ENCODE measurements at places on chromosomes 7 and 10.

- no peaks in the 10 kb centered on the region for H3K36me3 ChIP-seq
- peak overlapping the region; percentile 73 for H3K4me3 ChIP-seq
- no peaks in the 10 kb centered on the region for H3K27me3 ChIP-seq
- H3K27ac ChIP-seq = no peak overlapping the region
These were observed 517 bp downstream of the ITGB1 start for GRCh38 chr10:32957341-32958084.

DNA sequence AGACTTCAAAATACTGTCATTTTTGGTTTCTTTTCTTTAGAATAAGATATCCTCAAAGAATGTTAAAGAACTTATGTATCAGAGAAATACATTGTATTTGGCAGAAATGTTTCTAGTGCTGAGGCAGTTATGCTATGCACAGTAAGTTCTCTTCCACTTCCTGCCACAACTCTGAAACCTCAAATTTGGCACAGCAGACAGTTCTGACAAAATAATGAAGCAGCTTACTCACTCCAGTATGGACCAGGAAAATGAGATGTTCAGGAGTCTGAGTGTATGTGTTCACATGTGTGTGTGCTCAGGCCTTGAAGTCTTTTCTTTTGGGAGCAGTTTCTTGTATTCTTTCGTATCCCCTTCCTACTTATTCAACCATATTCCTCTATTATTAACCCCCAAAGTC is 197.0 kb upstream of the AGK start:
- H3K4me1 ChIP-seq = peaks cover 10% of the 10 kb centered on the region
- no peaks in the 10 kb centered on the region for H3K27me3 ChIP-seq
- peak; percentile 56 for DNase-seq

- peaks cover 14% of the 10 kb centered on the region for H3K4me1 ChIP-seq
- peak overlapping the region; percentile 95 for H3K4me3 ChIP-seq
- no peak overlapping the region for H3K27ac ChIP-seq
- H3K27me3 ChIP-seq = no peaks in the 10 kb centered on the region
- no peak for DNase-seq
These were observed 1.9 kb upstream of the CNNM2 start for GRCh38 chr10:102916173-102916572.

DNA sequence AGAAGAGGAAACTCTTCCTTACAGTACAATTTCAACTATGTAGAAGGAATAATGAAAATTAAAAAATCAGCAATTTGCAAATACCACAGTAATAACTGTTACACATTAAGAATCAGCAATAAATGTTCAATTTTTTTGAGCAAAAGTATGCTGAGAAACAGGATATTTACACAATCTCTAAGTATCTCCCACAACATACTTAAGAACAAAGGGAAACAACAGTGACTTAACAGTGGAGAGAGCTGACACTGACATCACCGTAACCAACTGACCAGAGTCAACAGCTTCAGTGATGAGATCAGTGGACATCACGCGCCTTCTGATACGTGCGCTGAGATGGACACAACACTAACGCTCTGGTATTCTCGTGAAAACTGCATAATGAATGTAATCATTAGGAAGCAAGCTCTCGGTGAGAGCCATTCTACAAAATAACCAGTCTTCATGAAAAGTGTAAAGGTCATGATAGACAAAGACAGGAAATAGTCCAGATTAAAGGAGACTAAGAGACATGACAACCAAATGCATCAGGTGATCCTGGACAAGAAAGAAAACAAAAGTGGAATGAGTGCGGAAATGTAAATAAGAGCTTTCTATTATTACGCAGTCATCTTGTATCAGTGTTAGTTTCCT is 82.6 kb downstream of the PIP4K2A start:
- no peaks in the 10 kb centered on the region for H3K27me3 ChIP-seq
- H3K4me1 ChIP-seq = peaks cover 32% of the 10 kb centered on the region
- DNase-seq = no peak
- no peaks in the 10 kb centered on the region for H3K36me3 ChIP-seq
- no peak overlapping the region for H3K27ac ChIP-seq
- no peak overlapping the region for H3K4me3 ChIP-seq

DNA sequence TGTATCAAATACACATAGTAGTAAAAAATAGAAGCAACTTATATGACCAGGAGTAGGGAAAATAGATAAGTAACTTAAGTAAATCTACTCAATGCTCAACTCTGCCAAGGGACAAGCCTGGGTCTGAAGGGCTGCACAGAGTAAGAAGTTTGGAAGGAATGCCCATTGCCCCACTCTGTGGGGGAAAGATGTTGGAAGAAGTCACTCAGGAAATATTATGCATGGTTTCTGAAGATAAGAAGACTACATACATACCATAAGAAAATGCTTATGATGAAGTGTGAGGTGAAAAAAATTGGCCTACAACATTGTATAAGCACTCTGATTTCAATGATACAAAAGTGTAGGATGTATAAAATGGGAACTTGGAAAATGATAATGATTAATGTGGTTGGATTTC is 54.0 kb downstream of the LAMB4 start:
- no peak for DNase-seq
- no peaks in the 10 kb centered on the region for H3K27me3 ChIP-seq
- no peaks in the 10 kb centered on the region for H3K4me1 ChIP-seq
- no peak overlapping the region for H3K4me3 ChIP-seq
- no peak overlapping the region for H3K27ac ChIP-seq
- H3K36me3 ChIP-seq = no peaks in the 10 kb centered on the region

GRCh38 chr10:22690614-22691431 is 23.6 kb downstream of the PIP4K2A start:
- no peak overlapping the region for H3K4me3 ChIP-seq
- no peaks in the 10 kb centered on the region for H3K27me3 ChIP-seq
- H3K27ac ChIP-seq = no peak overlapping the region
- DNase-seq = no peak
- H3K4me1 ChIP-seq = no peaks in the 10 kb centered on the region
- H3K36me3 ChIP-seq = no peaks in the 10 kb centered on the region

GRCh38 chr7:2497500-2498336 is 21.5 kb upstream of the GRIFIN start:
- H3K27ac ChIP-seq = no peak overlapping the region
- no peak overlapping the region for H3K4me3 ChIP-seq
- no peaks in the 10 kb centered on the region for H3K4me1 ChIP-seq
- H3K36me3 ChIP-seq = no peaks in the 10 kb centered on the region
- peaks cover 91% of the 10 kb centered on the region for H3K27me3 ChIP-seq

- H3K36me3 ChIP-seq = no peaks in the 10 kb centered on the region
- no peak for DNase-seq
- H3K4me1 ChIP-seq = no peaks in the 10 kb centered on the region
- no peak overlapping the region for H3K27ac ChIP-seq
- H3K27me3 ChIP-seq = no peaks in the 10 kb centered on the region
- H3K4me3 ChIP-seq = no peak overlapping the region
These were observed 536.3 kb downstream of the KCNMA1 start for GRCh38 chr10:77101341-77101740.

- no peaks in the 10 kb centered on the region for H3K4me1 ChIP-seq
- H3K27ac ChIP-seq = no peak overlapping the region
- no peaks in the 10 kb centered on the region for H3K36me3 ChIP-seq
- no peaks in the 10 kb centered on the region for H3K27me3 ChIP-seq
These were observed 203.0 kb downstream of the KCND2 start for GRCh38 chr7:120475994-120476393.

DNA sequence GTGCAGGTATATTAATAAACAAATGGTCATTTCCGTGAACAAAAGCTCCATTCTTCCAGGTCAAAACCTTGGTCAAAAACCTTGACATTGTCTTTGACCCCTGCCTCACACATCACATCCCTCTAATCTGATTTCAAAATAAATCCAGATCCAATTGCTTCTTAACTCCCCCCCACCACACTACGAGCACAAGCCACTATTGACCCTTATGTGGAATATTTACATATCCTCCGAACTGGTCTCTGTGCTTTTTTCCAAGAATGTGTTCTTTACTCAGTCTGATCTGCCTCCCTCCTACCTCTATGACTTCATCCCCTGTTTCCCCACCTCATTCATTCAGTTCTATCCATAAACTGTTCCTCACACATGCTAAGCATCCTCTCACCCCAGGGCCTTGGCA is 313.6 kb upstream of the NPVF start:
- no peaks in the 10 kb centered on the region for H3K27me3 ChIP-seq
- no peak overlapping the region for H3K27ac ChIP-seq
- no peak for DNase-seq
- no peaks in the 10 kb centered on the region for H3K4me1 ChIP-seq

GRCh38 chr7:137798073-137798763 is 48.6 kb downstream of the DGKI start:
- no peak overlapping the region for H3K27ac ChIP-seq
- no peaks in the 10 kb centered on the region for H3K27me3 ChIP-seq
- H3K4me1 ChIP-seq = no peaks in the 10 kb centered on the region
- no peaks in the 10 kb centered on the region for H3K36me3 ChIP-seq

DNA sequence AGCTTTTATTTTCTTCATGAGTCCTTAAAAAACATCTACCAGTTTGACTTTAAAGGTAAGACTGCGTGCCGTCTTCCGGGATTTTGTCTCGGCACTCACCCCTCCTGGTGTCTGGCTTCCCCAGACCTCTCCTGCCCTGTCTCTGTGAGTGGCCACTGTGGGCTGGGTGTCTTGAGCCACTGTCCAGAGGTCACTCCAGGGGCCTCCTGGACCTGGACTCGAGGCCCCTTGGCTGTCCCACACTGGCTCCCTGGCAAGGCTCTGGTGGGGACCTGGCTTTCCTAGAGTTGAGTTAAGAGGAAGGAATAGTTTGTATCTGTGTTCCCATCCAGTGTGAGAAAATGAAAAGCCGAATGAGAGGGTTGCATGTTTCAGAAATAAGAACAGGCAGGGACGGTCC is 95.5 kb downstream of the NKX6-2 start:
- H3K36me3 ChIP-seq = no peaks in the 10 kb centered on the region
- no peak overlapping the region for H3K4me3 ChIP-seq
- DNase-seq = no peak

DNA sequence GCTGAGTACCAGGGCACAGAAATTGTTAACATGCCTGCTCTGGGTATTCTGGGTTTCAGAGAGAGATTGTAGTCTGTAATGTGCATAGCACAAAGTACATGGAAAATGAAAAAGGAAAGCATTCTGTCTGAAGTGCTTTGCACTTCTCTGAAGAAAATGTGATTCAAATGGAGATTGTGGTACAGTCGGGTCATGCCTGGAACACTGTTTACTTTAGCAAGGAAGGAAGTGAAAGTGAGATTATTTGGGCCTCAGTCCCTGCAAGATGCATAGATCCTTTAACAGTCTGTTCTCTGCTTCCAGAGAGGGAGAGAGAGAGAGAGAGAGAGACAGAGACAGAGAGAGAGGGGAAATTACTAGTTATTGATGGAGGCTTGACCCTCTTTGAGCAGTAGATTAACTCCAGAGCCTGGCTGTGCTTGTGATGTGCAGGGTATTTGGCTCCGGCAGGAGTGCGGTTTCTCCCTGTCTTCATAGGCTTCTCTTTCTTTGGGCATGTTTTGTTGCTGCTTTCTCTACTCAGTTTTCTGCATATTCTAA is 5.4 kb downstream of the VWC2 start:
- H3K27me3 ChIP-seq = no peaks in the 10 kb centered on the region
- no peak for DNase-seq
- H3K4me1 ChIP-seq = no peaks in the 10 kb centered on the region
- H3K36me3 ChIP-seq = no peaks in the 10 kb centered on the region

- no peak for DNase-seq
- no peaks in the 10 kb centered on the region for H3K36me3 ChIP-seq
- H3K4me3 ChIP-seq = no peak overlapping the region
- H3K4me1 ChIP-seq = peaks cover 14% of the 10 kb centered on the region
These were observed 13.5 kb upstream of the IL6 start for GRCh38 chr7:22713463-22713862.

DNA sequence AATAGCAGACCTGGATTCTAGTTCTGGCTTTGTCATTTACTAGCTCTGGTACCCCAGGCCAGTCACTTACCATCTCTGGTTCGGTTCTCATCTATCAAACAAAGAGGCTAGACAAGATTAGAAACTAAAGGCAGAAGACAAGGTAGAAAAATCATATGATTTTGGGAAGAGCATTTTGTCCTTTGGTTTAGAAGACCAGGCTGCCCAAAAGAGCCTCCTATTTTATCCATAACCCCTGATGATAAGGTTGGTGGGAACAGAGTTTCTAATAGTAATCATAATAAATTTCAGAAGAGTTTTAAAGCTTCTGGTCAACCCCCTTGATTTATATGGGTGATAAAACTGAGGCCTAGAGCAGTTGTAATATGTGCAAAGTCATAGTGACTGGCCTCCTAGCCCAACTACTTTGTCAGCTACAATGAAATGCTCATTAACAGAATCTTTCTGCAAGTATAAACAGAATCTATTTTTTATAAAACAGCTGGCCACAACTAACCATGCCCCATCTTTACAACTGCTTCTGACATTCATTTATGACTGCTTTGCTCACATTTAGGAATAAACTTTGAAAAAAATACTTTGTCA is 23.4 kb downstream of the COX15 start:
- H3K27me3 ChIP-seq = no peaks in the 10 kb centered on the region
- no peak overlapping the region for H3K4me3 ChIP-seq
- no peak for DNase-seq
- H3K27ac ChIP-seq = no peak overlapping the region
- no peaks in the 10 kb centered on the region for H3K36me3 ChIP-seq
- no peaks in the 10 kb centered on the region for H3K4me1 ChIP-seq

GRCh38 chr10:91190876-91191583 is 29.4 kb upstream of the PCGF5 start:
- H3K4me3 ChIP-seq = no peak overlapping the region
- H3K4me1 ChIP-seq = peaks cover 20% of the 10 kb centered on the region
- no peaks in the 10 kb centered on the region for H3K36me3 ChIP-seq
- H3K27ac ChIP-seq = peak overlapping the region; percentile 14

- no peaks in the 10 kb centered on the region for H3K36me3 ChIP-seq
- no peaks in the 10 kb centered on the region for H3K27me3 ChIP-seq
- H3K27ac ChIP-seq = no peak overlapping the region
- H3K4me1 ChIP-seq = no peaks in the 10 kb centered on the region
- DNase-seq = no peak
These were observed 320.8 kb upstream of the NFE2L3 start for GRCh38 chr7:25831062-25831691.

- no peak overlapping the region for H3K4me3 ChIP-seq
- H3K27ac ChIP-seq = no peak overlapping the region
- no peaks in the 10 kb centered on the region for H3K36me3 ChIP-seq
- 0 out of 2 replicates have a peak, but pooled peaks cover 2% of the 10 kb centered on the region for H3K4me1 ChIP-seq
- DNase-seq = no peak
These were observed 226.4 kb downstream of the BUB3 start for GRCh38 chr10:123380491-123381085.

DNA sequence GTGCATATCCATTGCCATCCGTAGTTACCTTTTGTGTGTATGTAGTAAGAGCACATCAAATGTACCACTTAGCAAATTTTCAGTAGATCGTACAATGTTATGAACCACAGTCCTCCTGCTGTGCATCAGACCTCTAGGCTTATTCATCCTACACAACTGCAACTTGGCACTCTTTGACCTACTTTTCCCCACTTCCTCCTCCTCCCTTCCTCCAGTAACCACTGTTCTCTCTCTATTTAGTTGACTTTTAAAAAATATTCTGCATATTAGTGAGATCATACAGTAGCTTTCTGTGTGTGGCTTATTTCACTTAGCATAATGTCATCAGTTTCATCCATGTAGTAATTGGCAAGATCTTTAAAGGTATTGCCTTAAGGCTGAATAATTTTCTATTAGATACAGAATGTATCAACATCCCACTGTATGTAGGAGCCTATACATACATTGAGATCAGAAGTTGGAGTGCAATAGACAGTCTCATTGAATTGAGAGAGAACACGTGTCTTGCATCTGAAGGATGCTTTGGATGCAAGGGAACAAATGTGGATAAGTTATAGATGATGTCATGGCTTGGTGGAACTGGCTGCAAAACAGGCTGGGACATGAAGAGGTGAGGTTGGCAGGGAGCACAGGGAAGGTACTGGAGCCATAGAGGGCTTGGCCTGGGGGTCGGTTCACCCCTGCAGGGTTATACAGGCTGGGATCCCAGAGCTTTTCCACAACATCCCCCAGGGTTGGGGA is 83.0 kb upstream of the FAM180A start:
- no peaks in the 10 kb centered on the region for H3K27me3 ChIP-seq
- H3K4me1 ChIP-seq = no peaks in the 10 kb centered on the region
- no peaks in the 10 kb centered on the region for H3K36me3 ChIP-seq
- H3K4me3 ChIP-seq = no peak overlapping the region

All from MM.1S (cell line).